ENCODE measurements at places on chromosomes 5 and 9.

- no peak for DNase-seq
Observed at GRCh38 chr9:129751841-129752801, 721 bp downstream of the PTGES start.

DNA sequence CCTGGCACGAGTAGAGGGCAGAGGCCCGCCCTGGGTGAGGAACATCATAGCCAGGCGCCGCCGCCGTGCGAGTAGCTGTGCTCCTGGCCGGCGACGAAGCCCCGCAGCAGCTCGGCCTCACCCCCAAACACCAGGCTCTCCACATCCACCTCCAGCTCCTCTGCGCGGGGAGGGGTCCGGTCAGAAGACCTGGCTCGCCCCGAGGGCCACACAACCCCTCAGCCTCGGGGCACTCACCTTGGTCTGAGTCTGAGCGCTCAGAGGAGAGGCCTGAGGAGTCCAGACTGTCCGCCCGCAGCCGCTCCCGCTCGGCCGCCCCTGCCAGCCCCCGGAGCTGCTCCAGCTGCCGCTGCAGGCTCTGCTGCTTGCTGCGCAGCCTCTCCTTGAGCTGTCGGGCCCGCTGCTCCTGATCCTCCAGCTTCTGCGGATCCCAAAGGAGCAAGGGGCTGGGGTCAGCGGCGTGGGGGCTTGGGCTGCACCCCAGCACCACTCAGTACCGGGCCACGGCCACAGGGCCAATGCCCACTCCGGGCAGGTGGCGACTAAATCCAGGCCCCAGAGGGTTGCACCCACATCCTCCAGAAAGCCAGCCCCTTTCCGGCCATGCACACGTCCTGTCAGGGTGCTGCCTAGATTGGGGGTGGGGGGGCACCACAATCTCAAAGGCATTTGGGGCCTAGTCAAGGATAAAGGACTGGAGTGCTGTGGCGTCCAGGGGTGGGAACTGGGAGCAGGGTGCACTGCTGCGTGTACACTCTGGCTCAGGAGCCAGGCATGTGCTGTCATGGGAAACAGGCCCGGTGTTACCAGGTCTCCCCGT, 3.9 kb downstream of the MXD3 start:
- DNase-seq, result no peak

- DNase-seq, result no peak
Observed at GRCh38 chr5:132272311-132273210, 15.1 kb downstream of the PDLIM4 start.

- no peak for DNase-seq
Observed at GRCh38 chr5:89388872-89389271, 505.9 kb upstream of the MEF2C start.

DNA sequence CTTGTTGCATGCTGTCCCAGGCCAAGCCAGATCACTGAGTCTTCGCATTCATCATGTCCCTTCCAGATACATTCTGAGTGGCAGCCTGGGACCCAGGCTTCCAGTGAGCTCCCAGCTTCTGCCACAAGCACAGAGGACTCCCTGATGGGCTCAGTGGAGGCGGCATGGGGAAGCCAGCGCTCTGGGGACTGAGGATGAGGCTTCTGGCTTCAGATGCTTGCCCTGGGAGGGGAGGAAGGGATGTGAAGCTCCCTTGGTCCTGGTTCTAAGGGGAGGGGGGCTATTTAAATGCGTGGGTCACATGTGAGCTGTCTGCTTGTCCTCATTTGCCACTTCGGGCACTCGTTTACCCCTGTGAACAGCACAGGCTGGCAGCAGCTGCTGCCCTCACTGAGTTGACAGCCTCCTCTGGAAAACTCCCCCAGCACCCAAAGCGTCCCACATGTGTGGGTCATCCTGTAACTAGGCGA, 174.0 kb downstream of the NR3C1 start:
- DNase-seq, result no peak

DNA sequence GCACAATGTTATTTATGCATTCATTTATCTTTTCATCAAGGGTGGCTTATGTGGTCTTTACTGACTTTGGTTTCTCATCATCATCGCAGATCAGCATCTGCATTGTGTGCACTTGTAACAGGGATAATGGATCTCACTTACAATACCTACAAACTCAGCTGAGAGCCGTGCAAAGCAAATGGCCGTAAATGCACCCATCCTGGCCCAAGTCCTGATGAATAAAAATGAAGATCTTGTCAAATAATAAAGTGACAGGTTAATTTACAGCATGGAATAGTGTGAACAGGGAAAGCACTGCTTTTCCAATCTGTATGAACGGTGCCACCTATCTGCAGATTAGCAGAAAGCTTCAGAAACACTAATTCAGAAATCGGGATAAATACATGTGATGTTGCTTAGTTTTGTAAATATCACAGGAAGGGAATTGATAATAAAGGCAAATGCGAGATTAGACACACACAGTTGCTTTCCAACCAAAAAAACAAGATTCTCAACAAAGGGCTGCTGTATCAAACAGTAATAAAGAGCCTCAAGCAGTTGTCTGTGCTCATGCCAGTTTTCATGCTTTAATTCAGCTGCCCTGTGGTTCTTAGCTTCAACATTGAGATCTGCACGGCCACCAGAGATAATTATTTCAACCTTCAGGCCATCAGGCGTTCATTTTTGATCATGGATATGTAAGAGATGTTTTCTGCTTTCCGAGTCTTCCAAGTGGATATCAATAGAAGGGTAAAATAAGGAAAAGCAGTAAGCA, 153.4 kb upstream of the POU5F2 start:
- DNase-seq, result no peak

- no peak for DNase-seq
Observed at GRCh38 chr5:133824661-133825254, 143.7 kb downstream of the C5orf15 start.

- no peak for DNase-seq
Observed at GRCh38 chr5:102545175-102545574, 46.4 kb upstream of the SLCO6A1 start.

GRCh38 chr5:10627160-10627701, 63.4 kb downstream of the ANKRD33B start:
- DNase-seq, result no peak

DNA sequence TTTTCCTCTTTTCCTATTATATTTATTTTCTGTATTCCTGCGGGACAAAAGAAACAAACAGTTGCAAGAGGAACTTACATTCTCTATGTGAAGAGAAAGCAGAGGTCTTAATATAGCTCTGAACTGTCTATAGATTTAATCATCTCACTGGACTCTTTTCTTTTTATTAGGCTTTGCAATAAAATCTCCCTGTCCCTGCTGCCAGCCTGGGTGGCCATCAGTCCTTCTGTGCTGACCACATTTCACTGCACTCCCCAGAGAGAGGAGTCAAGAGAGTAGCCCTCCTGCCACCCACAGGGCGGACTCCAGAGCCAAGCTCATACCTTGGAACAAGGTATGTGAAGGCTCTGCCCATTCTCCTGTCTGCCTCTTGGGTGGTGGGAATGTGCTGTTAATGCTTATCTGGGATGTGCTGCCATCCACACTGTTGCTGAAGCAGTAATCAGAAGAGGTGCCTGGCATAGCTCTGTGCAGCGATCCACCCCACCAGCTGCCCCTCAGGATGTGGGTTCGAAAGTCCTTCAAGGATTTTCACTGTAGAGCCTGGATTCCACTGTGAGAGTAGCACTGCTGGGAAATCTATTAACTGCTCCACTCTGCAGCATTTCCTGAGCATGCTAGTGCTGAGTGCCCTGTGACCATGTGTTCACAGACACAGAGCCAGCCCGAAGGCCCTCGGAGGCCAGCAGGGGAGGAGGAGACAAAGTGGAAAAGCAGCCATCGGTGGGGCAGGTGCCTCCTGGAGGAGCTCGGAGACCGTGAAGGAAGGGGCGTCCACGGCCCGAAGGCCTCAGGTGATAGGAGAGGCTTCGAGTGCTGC, 334.6 kb downstream of the MED10 start:
- no peak for DNase-seq

GRCh38 chr5:76404223-76405211, 1.4 kb downstream of the IQGAP2 start:
- DNase-seq, result no peak

DNA sequence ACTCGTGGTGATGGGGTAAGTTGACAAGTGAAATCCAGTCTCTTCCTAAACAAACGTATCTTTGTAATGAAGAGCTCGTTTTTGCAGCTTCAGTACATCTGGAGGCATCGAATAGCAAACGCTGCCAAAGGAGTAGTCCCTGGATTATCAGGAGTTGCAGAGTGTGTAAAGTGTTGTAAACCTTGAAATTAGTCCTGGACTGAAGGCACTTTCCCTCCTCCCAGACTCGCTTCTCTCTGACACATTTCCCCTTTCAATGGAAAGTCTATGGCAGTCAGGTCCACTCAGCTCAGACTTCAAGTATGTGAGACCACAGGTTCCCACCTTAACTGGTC, 1.5 kb upstream of the PBX3 start:
- DNase-seq, result no peak

DNA sequence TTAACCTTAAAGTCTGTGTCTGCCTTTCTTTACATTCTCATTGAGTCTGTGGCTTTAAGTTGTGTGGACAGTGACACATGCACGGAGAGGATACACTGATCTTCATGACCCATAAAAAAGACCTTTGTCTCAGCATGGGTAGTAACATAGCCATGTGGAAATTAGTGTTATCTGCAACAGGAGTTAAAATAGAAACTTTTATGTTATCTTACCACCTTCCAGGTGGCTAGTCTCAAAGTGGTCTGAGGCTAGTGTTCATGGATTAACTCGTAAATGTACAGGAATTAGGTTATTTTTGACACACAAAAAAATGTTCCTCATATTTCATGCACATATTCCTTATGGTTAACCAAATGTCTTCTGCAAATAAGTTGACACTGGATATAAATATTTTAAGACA, 607.0 kb downstream of the ISL1 start:
- DNase-seq, result no peak

DNA sequence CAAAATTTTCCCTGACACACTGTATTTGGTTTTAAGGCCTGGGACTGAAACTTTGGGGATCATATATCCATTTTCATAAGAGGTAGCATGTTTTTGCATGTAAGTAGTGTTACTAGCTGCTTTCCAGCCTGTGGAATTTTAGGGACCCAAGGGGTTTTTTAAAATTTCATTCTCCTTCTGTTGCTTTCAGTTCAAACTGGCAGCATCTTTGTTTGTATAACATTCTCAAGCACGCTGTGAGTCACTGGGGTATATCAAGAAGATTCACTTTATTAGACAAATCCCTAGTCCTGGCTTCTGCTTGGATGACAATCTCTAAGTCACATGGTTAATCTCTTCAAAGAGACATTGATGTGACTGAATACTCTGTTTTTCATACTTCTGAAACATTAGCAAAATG, 479.0 kb downstream of the CYLC2 start:
- DNase-seq, result no peak

DNA sequence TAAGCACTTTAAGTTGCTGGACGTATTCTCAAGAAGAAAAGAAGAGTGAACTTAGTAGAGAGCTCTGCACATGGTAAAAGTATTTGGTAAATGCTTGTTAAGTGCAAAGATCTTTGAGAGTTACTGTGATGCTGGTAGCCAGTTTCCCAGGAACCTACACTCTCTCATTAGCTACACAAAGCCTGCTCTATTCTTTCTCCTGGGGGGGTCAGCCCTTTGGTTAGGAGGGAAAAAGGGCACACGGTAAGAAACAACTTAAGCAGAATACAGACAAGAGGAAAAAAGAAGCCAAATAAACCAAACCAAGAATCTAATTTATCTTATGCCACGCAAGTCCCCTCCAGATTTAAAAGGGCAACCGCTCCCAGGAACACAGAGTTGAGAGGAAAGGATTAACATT, 1100.1 kb upstream of the CDH10 start:
- DNase-seq, result no peak

GRCh38 chr9:134329886-134330285, 3.6 kb downstream of the RXRA start:
- DNase-seq, result no peak

- DNase-seq, result peak; percentile 31
Observed at GRCh38 chr5:110757118-110757729, 18.4 kb downstream of the SLC25A46 start.

GRCh38 chr5:16891033-16891432, 45.1 kb downstream of the MYO10 start:
- DNase-seq, result no peak

- no peak for DNase-seq
Observed at GRCh38 chr9:4678679-4679267, 596 bp upstream of the CDC37L1 start.

DNA sequence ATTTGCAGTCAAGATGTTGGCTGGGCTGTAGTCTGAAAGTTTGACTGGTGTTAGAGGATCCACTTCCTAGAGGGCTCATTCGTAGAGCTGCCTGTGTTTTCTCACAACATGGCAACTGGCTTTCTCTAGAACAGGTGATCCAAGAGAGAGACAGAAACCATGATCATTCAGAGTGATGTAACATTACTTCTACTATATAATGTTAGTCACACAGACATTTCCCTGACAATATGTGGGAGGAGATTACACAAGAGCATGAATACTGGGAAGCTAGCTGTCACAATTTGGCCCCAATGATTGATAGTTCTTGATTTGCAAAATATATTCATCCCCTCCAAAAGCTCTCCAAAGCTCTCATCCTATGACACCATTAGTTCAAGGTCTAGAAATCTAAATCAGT, 10.9 kb upstream of the TMEM161B start:
- DNase-seq, result no peak

DNA sequence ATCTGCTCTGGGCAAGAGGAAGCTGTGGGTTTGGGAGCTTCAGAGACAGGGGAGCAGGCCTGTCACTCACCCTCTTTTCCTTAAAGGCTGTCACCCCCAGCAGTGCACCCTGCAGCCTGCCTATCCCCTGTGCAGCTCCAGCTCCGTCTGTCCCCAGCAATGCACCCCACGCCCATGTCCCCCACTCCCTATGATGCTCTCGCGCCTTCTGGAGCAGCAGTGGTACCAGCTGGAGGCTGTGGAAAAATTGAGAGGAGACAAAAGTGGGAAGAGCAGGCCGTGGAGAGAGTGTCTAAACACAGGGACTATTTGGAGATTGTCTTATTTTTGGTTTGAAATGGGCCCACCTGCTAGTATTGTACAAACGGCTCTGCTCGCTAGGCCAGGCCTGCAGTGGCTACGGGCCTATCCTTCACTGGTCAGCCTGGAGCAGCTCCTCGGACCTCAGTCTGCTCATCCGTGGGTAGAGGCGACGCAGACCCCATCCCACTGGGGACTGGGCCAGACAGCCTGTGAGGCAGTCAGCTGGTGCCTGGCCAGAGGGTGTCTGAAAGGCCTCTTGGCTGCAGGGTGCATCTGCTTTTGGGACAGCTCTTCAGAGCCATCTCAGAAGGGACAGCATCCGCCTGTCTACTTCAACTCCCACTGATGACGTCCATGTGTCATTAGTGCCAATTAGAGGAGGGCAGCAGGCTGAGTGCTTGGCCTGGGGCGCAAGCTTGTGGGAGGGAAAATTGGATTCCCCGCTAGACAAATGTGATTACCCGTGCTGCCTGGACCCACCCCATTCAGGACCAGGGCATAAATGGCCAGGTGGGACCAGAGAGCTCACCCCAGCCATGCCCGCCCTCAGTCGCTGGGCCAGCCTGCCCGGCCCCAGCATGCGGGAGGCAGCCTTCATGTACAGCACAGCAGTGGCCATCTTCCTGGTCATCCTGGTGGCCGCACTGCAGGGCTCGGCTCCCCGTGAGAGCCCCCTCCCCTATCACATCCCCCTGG, at the start of gene DBH:
TSS of gene DBH (plus strand) at position 831 of the 999 bp plus-strand sequence. CDS start at position 840, 9 bp downstream.
- DNase-seq, result no peak
